ENCODE measurements at places on chromosomes 6 and 20.

DNA sequence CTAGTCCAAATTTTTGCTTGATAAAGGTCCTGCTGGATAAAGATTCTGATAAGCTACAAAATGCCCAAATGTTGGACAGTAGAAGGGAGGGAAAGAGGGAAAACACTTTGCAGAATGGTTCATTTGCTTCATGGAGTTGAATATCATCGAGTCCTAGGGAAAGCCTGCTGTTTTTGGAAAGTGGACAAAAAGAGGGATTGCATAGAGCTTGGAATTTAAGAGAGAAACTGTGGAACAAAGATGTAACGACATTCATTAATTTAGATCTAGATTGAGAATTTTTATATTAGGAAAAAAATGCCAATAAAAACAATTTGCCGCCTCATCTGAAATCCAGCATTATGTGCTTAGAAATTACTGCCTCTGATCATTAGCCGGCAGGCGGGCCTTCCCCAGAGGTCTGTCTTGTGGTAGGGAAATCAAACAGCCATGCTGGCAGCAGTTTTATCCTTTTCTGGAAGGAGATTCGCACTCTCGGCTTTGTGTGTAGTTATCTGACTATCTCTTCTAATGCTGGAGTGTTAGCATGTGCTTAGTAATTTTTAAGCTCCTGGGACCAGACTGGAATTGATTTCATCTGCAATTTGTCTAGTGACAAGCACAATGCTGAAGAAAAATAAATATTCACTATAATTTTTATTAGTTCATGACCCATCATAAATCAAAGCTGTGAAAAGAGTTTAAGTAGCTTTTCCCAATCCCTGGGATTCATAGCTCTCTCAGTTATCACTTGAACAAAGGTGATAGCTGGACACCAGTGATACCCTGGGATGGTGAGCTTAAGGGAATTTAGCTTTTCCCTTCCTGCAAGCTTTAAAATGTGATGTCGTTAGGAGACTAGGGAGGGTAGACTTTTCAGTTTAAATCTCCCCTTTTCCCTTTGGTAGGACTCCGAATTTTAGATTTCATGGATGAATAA lies 329.5 kb downstream of the PRL start:
- no peak for DNase-seq

DNA sequence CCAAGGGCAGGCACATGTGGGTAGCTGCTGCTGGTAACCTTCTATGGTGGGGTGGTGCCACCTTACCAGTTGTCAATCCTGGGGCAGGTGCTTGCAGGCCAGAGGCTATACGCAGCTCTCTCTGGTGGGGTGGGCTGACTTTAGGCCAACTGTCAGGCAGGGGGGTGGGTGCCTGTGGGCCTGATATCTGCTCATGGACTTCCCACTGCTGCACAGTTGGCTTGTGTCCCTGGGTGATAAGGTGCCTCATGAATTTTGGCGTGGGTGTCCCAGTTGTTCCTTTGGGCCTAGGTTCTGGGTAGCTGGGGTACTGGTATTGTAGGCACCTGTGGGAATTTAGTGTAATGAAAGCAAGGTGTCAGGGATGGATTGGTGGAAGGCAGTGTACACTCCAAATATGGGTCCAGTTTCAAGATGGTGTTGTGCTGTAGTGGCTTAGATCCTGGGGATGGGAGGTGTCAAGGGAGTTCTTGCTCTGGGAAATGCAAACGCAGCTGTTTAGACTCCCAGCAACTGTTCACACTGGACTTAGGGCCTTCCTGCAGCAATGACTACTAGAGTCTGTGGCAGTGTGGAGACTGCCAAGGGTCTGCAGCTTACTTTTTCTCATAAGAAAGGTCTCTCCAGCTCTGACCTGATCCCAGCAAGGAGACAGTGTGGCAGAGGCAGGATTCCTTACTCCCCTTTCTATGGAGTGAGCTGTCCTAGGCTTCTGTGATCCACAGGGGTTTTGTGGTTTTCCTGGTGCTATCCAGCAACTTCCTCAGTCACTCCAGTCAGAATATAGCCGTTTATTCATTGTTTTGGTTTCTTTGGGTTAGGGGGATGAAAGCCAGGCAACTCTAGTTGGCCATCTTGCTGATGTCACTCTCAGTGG lies 128.2 kb downstream of the CRYBG1 start:
- DNase-seq: no peak

- no peak for DNase-seq
Observed at GRCh38 chr6:137246791-137247202, 27.6 kb upstream of the IFNGR1 start.

GRCh38 chr6:73893696-73894095 lies 197.7 kb downstream of the CD109 start:
- no peak for DNase-seq

DNA sequence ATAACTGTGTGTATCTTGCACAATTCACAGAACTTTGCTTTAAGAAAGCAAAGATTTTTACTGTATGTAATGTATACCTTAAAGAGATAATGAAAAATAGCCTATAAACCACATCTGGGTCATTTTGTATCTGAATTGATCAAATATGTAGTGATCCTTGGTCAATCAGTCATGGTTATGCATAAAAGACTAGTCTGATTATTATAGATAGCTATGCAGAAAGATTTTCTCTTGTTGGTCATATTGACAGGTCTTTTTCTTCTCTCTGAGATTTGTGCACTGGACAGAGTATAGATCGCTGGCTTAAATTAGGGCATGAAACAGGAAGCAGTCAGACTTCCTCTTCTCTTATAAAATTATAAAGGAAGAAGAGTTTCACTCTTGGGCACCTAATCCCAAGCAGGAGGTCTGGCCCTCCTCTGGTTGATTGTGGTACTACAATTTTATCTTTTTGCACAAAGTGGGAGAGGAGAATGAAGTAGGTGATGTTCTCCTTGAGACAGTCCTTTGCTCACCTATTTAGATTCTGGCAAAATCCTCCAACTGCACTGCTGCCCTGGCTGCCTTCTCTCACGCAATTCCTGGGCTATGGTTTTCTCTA lies 380.9 kb upstream of the RGS17 start:
- DNase-seq: peak; percentile 1

- DNase-seq: no peak
Observed at GRCh38 chr6:73983367-73983766, 287.4 kb downstream of the CD109 start.

GRCh38 chr6:14443629-14444268 lies 326.2 kb downstream of the CD83 start:
- DNase-seq: no peak

DNA sequence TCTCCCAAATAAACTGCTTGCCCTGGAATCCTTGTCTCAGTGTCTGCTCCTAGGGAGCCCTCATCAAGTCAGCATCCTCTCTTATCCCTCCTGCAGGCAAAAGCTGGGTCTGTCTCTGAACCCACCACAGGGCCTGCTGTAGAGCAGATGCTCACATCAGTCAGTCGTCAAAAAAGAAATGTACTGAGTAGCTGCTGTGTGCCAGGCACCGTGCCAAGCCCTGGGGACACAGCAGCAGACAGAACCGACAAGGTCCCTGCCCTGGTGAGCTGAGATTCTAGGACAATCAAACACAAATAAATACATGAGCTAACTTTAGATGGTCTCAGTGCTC lies 68.5 kb downstream of the EYA2 start:
- no peak for DNase-seq

DNA sequence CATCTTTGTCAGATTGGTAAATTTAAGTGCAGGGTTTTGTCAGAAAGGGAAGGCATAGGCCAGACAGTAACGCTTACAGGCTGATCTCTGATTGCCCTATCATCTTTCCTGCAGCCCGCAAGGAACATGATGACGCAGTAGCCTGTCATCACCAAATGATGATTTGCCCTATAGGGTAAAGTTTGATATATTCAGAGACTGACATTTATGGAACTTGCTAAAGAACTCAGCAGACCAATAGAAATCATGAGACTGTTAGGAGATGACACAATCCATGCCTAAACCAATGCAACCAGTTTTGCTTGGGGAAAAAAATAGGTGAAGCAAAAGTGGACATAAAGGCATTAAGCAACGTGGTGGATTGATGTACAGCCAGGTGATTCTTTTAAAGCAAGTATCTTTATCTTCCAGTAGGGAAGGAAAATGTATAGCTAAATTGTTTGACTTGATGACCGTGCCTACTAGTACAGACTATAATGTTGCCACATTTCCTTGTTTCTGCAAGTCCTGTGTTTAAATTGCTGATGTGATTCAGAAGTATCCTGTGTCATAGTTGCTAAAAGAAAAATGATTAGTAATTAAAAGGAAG lies 2.4 kb downstream of the NUS1 start:
- DNase-seq: no peak

DNA sequence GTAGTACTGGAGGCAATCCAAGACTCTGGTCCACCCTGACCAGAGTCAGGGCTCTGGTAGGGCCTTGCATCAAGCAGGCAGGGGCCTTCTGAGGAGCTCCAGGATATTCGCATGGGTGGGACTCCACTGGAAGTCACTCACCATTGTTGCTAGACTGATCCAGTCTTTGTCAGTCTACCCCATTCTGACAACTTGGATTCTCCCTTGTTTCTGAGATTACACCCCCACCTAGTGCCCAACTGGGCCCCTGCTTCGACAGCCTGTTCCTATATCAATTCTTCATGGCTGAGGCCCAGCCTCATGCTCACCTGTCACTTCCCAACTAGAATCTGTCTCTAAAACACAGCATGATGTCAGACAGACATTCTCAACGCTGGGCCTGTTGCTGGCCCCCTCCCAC lies 5.2 kb downstream of the SLC35D3 start:
- no peak for DNase-seq

DNA sequence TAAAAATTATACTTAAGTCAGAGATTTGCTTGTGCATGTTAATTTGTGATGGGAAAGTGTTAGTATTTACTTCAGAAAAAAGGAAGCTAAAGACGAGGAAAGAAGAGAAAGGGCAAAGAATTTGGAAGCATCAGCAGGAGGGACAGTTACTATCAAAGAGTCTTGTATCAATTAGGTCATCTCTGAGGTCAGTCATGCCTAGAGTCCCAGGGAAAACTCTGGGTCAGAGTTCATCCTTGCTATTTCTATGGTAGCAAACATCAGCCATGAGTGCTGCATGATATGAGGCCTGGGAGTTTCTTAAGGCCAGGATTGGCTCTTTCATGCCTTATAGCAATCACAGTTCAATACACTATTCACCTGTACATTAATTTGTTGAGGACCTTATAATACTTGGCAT lies 292.9 kb downstream of the FARS2 start:
- DNase-seq: no peak

DNA sequence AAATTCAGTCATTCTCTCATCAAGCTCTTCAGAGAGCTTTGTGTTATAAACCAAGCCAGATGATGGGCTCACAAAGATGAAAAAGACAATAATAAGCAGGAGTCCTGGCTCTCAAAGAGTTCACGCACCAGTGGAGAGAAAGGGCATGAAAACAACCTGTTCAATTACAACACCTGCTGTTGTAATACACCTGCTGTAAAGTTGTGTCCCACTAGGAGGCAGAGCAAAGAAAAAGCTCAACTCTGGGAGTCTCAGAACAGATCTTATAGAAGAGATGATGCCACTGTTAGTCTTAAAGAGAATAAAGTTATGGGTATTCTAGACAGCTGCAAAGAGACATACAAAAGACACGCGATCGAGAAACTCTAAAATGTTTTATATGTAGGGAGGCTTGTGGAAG lies 100.6 kb downstream of the DCDC2 start:
- no peak for DNase-seq

GRCh38 chr6:125262016-125263013 lies 39.5 kb downstream of the HDDC2 start:
- DNase-seq: peak; percentile 25

DNA sequence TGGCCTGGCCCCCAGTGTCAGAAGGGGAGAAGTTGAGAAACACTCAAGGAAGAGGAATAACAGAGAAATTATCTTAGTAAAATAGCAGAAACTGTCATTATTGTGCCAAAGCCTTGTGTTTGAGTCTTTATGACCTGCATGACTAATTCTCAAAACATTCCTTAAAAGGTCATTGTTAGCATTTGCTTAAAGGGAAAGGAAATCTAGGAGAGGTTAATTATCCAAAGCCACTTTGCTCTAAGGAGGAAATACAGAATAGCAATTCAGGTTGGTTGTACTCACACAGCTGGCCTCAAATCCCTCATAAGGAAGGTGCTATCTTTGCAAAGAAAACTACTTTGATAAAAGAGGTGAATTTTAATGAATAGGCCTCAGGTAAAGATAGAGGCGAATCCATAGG lies 516.7 kb downstream of the CBLN4 start:
- no peak for DNase-seq

DNA sequence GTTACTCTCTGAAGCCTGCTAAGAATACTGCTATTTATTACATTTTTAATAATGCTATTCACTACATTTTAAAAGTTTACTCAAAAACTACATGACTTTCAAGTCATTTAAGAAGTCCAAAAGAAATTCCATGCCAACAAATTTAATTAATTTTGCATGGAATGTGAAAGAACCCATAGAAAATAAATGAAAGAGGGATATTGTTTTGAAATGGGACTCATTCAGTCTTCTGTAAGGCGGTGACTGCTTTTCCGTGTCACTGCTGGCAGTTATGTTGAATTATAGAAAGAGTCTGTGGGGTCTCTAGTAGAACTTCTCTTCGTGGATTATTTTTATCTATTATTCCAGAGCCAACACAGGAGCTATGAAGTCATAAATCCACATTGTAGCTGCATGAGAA lies 211.2 kb downstream of the LAMA2 start:
- no peak for DNase-seq

GRCh38 chr6:111736005-111736608 lies 130.4 kb upstream of the TRAF3IP2 start:
- no peak for DNase-seq

DNA sequence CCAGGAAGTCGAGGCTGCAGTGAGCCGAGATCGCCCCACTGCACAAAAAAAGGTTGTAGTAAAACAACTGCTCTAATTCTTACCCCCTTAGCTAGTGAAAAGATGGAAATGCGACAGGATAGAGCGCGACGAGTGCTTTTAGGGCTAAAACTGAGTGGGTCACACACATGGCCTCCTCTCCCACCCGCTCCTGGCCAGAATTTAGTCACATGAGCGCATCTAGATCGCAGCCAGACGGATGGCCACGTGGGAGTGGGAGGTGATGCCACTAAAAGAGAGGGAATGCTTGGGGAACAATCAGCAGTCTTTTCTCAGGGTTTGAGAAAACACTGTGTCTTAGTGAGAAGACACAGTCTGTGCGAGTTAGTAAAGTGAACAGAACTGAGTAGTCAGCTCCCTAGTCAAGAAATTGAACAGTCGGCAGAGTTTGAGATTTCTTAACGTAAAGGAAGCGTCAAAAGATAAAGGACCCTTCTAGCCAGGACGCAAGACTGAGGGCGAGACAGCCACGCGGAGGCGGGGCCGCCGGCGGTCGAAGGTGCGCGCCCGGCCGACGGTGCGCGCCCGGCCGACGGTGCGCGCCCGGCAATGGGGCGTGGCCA lies 664 bp upstream of the ACTR5 start:
- no peak for DNase-seq

- DNase-seq: no peak
Observed at GRCh38 chr20:19275038-19275629, 62.7 kb downstream of the SLC24A3 start.

DNA sequence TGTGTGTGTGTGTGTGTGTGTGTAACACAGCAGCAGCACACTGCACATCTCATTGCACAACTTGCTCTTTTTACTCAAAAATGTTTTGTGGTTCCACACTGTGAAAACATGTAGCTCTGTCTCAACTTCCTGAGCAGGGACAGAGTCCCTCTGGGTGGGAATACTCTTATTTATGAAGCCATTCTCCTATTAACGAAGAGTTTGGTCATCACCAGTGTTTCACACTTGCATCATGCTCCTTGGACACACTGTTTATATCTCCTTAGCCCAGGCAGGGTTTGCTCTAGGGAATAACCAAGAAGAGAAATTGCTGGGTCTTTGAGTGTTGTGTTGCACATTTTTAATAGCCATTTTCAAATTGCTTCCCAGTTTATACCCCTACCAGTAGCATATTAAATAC lies 53.6 kb downstream of the ZNF831 start:
- no peak for DNase-seq

All from amniotic stem cell (primary cell).